ENCODE measurements at places on chromosomes 3 and 15.
A peak's percentile ranks its signal among the peaks of the same experiment; 100 is the strongest.

- DNase-seq, result no peak
Observed at GRCh38 chr15:34019369-34019990, 19.5 kb downstream of the AVEN start.

DNA sequence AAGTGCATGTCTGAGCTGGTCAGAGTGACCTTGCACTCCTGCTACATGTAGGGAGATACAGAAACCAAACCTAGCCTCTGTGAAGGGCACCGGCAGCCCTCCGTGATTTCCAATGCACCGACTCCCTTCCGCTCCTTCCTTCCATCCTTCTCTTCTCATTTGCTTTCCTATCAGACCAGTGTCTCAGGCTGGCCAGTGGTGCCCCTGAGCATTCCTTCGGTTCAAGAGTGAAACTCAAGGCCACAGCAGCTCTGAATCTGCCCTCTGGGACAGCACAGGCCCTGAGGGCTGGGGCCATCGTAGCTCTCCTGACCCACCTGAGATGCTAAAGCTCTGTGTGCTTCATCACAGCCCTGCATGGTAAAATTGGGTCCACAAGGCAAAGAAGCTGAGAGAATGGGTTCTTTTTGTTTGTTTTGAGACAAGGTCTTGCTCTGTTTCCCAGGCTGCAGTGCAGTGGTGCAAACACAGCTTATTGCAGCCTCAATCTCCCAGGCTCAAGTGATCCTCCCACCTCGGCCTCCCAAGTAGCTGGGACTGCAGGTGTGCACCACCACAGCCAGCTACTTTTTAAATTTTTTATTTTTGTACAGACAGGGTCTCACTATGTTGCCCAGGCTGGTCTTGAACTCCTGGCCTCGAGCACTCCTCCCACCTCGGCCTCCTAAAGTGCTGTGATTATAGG is 2.3 kb upstream of the BMF start:
- DNase-seq, result no peak

DNA sequence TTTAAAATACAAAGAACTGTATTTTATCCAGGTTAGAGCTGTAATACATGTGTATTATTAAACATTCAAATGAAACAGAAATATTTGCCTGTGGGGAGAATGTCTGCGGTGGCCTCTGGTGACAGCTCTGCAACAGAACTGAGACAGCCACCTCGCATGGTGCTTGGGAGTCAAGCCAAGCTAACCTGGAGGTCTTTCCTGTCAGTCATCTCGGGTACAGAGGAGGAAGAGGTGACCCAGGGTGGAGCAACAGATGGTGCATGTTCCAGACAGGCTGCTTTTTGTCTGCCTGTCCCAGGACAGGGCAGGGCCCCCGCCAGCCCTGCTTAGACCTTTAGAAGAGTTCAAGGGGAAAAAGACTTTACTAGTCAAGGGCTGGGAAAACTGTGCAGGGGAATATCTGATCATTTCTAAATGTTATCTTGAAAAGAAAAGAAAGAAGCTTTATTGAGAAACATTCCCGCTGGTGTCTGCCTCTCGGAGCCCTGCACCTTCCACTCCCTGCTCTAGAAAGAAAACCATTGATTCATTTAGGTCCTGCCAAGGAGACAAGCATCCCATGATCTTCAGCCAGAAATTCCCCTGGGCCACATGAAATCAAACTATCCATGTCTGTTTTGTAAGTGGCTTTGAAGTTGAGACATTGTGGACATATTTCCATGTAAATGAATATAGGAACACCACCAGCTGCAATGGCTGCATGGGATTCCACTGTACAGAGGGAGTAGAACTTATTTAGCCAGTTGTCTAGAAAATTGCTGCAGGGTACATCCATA is 5.5 kb upstream of the NR2E3 start:
- DNase-seq, result no peak

DNA sequence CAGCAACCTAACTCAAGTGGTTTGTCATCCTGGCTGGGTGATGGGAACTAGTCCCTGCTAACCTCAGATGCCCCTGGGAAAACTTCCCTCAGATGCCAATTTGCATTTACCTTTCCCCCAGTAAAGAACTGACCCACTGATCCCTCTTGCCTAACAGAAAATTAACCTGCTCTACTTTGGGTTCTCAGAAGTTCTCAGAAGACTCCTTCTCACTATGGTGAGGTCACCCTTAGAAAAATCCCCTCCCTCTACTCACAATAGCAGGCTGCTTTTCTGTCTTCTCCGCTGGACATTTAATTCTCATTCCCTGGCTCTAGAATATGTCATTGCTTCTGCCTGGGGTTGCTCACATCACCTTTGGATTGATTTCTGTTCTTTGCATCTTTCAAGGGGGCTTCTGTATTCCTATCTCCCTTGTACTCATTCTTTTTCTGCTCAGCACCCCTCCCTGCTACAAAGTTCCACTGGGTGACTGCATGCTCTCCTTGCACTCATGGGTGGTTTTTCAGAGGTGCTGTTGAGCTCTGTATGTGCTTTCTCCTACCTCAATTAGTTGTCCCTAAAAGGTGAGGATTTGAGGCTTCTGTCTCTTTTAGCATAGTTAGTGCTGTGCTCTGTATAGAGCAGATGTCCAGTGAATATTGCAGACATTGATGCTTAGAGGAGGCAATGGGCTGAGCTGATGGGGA is 869 bp downstream of the PLA1A start:
- DNase-seq, result no peak

DNA sequence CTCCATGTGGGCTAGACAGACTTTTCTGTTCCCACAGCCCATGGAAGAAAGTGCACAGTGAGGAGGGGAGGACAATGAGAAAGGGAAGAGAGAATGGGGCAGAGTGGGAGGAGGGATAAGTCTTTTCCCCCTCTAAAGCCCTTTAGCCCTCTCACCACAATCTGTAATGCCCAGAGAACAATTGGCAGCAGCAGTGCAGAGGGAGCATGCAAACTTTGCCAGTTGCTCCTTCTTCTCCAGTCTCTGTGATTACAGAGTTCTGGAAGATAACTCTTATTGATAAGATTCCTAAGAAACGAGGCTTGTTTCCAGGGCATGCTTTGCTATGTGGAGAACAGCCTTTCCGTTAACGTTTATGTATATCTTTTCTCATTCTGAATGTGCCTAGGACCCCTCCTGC is 50.0 kb upstream of the FMN1 start:
- no peak for DNase-seq

DNA sequence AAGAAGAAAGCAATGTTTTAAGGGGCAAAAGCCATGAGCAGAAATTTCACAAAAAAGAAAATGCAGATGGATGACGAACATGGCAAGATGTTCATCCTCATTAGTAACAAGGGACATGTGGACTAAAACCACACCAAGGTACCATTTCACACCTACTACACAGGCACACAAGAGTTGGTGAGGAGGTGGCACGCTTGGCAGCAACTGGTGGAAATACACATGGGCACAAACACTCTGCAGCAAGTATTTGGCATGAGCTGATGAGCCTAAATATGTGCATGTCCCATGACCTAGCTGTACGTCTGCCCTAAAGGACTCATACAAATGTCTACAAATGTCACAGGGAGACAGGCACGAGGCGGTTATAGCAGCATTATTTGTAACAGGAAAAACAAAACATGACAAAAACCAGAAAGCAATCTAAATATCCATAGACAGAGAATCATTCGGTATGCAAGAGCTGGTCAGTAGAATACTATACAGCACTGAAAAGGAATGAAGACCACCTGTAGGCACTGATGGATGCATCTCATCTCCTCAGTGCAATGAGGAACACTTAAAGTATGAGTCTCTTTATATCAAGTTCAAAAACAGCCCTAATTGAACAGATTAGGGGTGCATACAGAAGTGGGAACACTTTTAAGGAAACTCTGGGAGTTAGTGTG is 11.5 kb upstream of the FBLN2 start:
- DNase-seq, result no peak

- no peak for DNase-seq
Observed at GRCh38 chr3:195009616-195010015, 261.3 kb downstream of the XXYLT1 start.

DNA sequence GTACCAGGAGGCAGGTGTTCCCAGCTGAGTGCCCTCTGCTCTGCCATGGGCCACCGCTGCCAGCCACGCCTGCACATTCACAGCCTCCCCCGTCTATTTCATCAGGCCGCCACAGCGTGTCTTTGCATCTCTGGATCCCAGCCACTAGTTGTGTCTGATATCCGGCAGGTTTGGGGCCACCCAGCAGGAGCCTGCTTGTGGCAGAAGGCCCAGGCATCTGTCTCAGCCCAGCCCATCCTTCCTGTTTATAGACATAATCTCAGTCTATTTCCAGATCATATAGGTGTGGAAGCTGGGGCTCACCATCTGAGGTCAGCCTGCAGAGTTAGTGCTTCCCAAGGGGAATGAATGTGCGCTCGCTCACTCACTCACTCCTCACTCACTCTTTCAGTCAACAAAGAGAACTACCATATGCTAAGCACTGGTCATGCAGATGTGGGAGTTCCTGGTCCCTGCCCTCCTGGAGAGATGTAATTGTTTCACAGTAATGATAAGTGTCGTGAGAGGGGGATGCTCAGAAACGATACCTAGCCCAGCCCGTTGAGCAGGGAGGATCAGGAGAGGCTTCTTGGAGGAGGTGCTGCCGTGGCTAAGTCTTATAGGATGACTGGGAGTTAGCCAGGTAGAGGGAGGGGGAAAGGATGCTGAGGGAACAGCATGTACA is 60.6 kb downstream of the FGD5 start:
- no peak for DNase-seq

GRCh38 chr3:127037418-127037841 is 54.5 kb downstream of the PLXNA1 start:
- no peak for DNase-seq

DNA sequence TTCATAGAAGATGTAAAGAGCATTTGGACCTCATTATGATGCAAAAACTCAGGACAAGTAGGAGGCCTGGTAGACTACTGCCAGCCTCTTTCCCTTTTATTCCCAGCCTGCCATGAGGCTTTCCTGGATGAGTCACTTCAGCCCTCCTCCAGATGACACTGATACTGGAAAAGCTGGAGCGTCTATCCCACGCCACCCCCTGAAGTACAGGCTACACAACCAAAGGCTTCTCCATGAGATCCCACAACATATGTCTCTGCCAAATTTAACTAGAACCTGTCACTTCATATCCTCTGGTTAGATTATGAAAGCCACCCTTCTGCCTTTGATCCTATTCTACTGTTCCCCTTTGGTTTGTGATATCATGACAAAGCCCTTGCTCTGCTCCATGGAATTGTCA is 56.1 kb upstream of the CPNE4 start:
- DNase-seq, result no peak

DNA sequence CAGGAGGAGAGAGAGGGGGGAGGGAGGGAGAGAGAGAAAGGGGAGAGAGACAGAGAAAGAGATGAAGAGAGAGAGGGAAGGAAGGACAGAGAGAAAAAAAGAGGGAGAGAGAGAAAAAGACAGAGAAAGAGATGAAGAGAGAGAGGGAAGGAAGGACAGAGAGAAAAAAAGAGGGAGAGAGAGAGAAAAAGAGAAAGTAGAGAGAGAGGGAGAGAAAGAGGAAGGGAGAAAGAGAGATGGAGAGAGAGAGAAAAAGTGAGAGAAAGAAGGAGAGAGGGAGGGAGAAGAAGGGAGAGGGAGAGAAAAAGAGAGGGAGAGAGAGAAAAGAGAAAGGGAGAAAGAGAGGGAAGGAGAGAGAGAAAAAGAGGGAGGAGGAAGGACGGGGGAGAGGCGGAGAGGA is 204.2 kb downstream of the SV2B start:
- no peak for DNase-seq

DNA sequence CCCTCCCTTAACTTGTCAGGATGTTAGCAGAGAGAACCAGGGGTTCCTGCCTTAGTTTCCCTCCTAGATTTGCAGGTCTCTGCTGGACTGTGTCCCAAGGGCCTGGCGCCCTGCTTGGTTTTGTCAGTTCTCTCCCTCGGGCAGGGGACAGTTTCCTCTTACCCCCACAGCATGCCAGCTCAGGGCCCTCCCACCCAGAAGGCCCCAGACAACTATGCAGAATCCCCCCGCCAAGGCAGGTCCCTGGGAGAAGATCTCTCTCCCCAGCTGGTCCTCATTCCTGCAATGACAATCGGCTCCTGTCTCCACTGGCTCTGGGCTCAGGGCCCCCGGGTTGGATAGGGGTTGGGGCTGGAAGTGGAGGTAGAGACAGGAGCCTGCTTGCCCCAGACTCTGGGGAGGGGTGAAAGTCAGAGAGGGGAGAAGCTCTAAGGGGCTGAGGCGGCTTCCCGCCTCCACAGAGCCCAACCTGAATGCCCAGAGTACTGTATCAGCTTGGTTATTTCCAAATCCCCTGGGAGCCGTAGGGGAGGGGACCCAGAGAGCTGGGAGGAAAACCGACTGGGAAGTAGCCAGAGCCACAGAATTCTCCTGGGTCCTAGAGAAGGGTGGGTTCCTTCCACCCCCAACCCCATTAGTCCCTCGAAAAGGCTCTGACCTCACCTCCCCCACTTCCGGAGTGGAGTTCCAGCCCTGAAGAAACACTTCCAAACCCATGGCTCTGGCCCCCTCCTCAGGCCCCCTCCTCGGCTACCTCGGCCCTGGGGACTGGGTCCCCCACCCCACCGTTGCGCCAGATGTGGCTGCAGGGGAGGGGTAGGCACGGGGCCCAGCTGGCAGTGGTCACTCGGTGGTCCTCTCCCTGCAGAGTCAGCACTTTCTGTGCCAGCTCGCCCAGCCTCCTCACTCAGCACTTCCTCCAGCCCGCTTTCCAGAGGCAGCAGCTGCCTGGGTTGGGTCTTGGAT is 3.8 kb upstream of the LOXL1 start:
- no peak for DNase-seq

DNA sequence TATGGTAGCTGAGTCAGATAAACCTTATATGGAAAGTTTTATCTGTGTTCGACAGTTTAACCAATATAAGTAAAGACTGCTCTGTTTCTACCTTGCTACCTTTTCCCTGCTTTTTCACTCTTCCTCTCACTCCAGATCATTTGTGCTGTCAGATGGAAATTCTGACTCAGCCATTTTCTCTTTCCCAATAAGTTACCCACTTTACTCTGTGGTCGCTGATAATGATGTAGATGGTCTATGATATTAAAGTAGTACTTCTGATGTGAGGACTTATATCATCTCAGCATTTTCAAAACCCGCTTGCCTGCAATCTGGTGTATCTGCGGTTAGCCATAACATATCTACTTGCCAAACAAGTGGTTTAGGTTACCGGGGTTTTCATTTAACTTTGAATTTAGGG is 15.0 kb upstream of the UTS2B start:
- no peak for DNase-seq

DNA sequence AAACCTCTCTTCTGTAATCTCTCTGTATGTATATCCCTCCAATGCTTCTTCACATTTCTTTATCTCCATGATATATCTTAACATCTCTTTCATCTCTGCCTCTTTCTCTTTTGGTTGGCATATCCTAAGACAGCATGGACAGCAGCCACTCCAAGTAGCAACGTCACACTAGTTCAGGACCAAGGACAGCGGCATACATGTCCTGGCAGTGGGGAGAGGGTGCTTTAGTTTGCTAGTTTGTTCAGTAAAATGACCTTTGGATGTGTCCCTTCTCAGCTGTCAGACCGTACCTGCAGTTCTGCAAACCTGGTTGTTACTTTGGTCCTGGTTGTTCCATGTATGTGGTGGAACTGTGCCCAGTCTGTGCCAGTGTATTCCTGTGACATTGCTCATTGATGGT is 225.6 kb upstream of the ROPN1 start:
- peak; percentile 69 for DNase-seq

DNA sequence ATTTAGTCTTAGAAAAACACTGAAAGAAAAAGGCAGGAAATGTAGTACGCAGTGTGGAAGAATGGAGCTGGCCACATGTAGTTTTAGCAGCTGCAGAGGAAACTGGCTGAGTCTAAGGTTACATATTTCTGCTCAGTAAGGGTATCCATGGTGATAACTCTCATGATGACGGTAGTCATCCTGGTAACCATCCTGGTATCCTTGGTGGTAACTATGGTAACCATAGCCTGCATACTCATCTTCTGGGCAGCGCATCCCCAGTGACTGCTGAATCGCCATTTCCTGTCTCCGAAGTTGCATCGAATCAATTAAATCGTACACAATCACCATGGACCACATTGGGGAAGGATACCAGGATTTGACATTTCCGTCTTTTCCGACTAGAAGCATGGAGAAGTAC is 35.7 kb downstream of the CCDC80 start:
- peak; percentile 22 for DNase-seq
